Right hindlimb (tissue), 1 donor: ENCODE measurements at places on chromosomes 1 and 21.

GRCh38 chr1:33997127-33998036 lies 133.5 kb downstream of the HMGB4 start:
- DNase-seq: peak; percentile 58

DNA sequence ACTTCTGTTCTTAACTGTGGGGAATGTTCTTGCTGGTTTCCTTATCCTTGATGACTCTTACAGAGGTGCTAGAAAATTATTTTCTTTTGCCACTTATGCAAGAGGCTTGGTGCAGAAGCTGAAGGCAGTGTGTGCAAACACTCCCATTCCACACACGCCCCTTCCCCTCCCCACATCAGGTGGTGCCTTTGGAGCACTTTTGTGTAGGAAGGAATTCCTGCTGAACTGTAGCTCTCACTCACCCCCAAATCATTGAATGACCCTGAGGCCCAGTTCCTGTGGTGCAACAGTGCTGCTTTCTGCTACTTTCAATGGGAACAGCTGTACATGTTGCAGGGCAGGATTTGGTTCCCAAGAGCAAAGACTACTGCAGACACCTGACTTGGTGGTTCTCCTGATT lies 101.8 kb downstream of the CD247 start:
- no peak for DNase-seq

DNA sequence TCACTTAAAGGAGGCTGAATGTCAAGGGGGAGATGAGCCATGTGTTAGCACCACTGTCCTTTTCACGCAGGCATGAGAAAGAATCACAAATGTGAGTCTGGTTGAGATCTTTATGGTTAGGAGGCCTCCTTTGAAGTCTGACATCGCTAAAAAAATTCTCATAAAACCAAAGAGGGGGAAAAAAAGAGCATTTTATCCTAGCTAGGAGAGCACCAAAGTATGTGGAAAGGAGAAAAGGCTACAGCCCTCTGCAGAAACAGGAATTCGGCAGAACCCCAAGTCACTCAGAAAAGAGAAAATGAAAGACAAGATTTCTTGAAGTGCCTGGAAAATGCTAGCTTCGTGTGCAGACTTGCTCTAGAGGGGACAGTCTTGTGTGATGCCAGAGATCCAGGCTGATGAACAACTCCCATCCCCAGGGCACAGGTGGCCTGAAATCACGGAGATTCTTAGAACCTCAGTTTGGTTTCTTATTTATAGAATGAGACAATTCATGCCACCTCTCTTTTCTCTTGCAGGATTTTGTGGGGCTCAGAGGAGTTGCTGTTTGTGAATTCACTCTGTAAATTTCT lies 61.5 kb downstream of the RUNX1 start:
- DNase-seq: no peak

DNA sequence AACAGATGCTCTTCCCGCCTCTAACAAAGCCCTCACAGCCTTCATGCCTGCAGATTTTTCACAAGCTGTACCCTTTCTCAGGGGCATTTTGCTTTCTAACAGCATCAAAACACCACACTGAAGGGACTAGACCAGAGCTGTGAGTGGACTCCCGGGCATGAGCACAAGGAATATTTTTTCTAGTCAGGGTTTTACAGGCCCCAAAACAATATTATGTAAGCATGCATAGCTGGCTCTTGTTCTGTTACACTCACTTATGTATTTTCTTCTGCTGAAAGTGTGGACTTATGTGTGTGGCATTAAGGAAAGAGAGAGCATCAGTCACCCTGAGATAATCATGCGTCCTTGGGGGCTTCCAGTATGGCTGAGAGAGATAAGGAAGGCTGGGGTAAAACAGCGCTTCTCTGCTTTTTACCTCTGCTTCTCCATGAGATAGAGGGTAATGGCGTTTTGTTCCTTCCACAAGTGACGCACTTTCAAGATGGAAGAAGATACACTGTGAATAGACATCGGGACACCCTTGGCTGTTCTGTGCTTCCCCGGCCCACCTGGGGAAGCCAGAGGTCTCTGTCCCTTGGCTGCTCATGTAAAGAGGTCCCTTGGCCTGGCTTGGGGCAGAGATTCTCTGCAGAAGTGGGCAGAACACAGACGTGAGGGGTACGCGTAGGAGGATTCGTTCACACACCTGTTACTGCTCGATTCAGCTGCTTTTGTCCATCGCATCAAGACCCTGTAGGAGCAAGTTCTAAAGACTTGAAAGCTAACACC lies 266.7 kb upstream of the RAB4A start:
- no peak for DNase-seq

GRCh38 chr1:921011-921837 lies 2.5 kb upstream of the SAMD11 start:
- peak; percentile 87 for DNase-seq

DNA sequence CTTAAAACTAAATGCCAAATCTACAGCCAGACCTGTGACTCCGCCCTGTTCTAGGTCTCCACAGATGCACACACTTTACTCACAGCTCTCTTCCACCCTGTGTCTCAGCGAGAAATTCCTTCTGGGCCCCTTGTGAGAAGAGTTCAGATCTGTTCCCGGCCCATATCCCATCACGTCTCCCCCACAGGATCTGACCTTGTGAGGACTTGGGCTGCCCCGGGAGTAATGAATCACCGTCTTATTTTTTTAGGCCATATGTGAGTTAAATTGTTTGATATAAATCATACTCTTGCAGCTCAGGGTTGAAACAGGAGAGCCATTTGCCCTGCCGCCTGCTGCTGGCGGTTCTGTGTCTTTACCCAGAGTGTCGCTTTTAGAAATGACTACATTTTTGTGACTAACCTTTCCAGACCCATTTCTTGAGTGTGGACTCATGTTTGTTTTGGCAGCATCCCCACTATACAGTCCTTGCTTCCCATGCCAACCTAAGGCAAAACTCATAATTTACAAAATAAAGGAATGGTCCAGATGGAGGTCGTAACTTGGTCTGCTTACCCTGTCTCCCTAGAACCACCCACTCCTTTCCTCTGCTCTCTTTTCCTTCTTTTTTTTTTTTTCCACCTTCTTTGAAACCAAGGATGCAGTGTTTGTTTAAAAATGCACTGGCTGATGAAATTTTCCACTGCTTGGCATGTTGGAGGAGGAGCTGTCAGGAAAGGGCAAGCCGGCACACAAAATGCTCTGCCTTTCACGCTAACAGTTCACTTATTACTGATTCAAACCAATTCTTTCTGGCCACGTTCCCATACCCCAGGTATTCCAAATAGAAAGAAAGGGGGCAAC lies 98.0 kb upstream of the C1orf105 start:
- DNase-seq: peak; percentile 90

DNA sequence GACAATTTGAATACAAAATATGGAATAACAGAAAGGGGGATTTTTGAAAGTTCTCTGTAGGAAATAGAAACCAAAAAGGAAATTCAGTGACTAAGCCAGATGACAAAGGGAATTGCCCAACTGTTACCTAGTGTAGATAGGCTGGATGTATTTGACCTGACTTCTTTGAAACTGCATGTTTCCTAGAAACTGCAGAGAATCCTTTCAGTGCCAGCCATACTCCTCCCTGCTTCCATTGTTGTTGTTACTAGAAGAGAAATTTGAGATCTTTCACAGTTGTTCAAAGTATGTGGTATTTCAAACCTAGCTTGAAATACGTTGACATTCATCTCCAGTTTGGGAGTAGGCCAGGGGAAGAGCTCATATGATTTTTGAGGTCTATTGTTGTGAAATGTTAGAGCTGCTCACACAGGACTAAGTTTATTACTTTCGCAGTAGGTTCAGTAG lies 1.8 kb upstream of the GBP5 start:
- DNase-seq: no peak

DNA sequence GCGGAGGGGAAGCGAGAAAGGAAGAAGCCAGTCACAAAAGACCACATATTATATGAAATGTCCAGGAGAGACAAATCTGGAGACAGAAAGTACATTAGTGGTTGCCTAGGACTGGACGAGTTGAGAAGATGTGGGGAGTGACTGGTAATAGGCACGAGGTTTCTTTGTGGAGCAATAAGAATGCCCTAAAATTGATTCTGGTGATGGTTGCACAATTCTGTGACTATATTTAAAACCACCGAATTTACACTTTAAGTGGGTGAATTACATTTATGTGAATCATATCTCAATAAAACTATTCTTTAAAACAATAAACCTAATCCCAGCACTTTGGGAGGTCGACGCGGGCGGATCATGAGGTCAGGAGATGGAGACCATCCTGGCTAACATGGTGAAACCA lies 63.1 kb downstream of the ZNF281 start:
- DNase-seq: no peak

DNA sequence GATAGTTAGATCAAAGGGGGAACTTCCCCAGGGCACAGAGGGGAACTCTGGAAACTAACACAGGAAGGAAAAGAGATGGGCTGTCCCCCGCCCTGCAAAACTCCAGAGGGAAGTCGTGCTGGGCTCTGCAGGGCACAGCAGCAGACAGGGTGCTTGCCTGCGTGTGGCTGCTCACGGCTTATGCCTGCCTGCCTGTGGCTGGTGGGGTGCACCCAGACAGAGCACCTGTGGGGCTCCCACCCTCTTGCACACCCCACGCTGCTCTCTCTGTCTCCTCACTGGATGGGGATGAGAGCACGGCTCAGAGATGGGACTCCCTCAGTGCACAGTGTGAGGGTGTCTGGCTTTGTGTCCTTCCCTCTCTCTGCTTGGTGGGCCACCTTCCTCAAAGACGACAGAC lies 13.5 kb upstream of the ETV3L start:
- no peak for DNase-seq

DNA sequence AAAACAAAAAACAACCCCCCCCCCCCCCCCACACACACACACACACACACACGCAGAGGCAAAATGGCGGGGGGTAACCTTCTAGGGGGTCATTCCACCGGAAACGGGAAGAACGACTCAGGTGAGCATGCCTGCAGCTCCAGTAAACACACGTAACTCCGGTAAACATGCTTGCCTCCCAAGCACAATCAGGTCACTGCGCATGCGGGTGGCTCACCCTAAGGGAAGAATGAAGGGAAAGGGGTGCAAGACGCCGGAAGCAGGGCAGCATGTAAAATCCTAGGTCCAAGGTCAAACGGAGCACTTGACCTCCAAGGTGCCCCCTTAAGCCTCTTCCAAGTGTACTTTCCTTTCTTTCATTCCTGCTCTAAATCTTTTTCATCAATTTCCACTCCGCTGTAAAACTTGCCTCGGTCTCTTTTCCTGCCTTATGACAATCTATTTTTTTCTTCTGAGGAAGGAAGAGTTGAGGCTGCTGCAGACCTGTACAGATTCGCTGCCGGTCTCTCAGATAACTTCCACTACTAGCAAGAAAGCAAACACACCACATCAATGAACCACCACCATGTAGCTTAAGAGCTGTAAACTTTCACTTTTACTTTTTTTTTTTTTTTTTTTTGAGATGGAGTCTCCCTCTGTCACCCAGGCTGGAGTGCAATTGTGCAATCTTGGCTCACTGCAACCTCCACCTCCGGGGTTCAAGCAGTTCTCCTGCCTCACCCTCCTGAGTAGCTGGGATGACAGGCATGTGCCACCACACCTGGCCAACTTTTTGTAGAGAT lies 21.0 kb upstream of the CBR3 start:
- DNase-seq: no peak

- peak; percentile 80 for DNase-seq
Measured at GRCh38 chr1:160108888-160109662, 6.5 kb upstream of the ATP1A2 start.

DNA sequence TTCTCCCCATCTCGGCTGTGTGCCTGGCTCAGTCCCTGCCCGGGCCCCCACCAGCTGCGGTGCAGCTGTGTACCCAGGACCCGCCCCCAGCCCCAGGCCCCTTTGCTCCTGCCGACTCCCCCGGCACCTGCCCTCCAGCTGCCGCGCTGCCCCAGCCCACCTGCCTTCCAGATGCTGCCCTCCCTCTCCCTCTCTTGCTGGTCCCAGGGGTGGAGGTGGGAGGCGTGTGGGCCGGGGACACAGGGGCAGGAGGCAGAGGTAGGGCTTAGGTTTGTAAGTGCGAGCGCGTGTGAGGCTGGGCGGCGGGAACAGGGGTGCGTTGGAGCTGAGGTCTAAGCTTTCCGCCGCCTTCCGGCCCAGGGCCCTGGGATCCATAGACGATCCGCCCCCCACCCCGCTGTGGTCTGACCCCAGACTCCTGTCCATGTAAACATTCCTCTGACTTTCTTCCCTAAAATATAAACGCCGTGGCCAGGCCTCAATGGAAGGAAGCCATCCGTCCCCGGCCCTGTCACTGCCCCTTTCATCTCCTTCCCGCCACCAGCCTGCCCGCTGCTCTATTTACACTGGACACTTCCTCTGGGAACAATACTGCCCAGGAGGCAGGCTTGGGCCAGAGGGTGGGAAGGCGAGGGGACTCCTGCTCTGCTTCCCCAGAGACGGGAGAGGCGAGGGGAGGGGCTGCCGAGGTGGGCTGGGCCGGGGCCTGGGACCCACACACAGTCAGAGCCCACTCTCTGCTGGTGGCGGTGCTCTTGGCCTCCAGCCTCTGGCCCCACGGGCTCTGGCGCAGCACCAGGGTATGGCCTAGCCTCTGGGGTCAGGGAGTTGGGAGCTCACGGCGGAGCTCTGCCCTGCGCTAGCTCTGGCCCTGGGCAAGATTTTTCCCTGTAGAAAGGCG lies 128.3 kb downstream of the CASZ1 start:
- peak; percentile 56 for DNase-seq

- DNase-seq: no peak
Measured at GRCh38 chr21:29265690-29266479, 32.8 kb upstream of the BACH1 start.

GRCh38 chr1:196481616-196482015 lies 126.6 kb downstream of the KCNT2 start:
- no peak for DNase-seq

DNA sequence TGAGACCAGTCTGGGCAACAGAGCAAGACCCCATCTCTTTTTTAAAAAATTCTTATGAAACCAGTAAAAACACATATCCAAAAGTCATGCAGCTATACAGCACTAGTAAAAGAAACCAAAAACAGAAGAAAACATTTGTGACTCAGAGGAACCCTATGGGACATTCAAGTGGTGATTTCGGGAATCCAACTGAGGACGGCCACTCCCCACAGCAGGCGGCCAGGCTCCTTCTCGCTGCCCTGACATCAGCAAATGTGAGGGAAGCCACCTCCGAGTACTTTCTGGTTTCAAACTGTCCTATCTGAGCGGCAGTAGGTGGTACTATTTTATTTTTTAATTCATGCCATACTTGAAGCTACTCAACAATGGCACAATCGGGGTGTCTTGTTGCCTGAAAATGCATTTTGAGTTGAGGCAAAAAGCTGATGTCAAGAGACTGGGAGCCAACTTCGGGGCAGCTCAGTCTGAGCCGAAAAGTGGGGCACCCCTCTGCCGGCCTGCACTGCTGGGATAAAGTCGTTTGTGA lies 3.3 kb downstream of the SUMO3 start:
- no peak for DNase-seq

- no peak for DNase-seq
Measured at GRCh38 chr1:219564109-219564508, 48.8 kb downstream of the ZC3H11B start.

DNA sequence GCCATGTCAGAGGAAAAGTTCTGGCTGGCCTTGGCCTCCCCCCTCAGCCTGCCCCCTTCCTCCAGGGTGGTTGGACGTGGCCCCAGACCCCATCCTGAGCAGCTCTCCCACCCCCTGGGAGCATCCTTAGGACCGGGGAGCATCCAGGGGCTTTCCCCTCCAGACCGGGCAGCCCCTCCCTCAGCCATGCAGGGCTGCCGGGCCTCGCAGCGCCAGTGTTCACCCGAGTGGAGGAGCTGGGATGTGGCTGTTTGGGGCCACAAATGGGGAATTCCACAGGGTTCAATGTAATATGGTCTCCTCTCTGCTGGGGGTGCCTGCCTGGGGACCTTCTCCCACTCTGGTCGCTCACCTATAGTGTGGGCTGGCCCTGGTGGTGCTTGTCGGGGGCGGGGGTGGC lies 4.2 kb upstream of the PFKL start:
- no peak for DNase-seq

- DNase-seq: peak; percentile 77
Measured at GRCh38 chr1:111754984-111755330, 744 bp upstream of the DDX20 start.
